Effector CD4-positive, alpha-beta T cell (primary cell): ENCODE measurements at places on chromosomes 12 and 14.

GRCh38 chr14:51205486-51205885 is 34.6 kb upstream of the TMX1 start:
- DNase-seq, result no peak

- no peak for DNase-seq
These were observed 22.4 kb downstream of the PROX2 start for GRCh38 chr14:74853581-74853980.

- DNase-seq, result no peak
These were observed 501.6 kb downstream of the SLC6A15 start for GRCh38 chr12:84411031-84411430.

GRCh38 chr12:92133795-92134637 is 11.6 kb downstream of the BTG1 start:
- DNase-seq, result no peak

- no peak for DNase-seq
These were observed 5.8 kb downstream of the GPR68 start for GRCh38 chr14:91238661-91239060.

DNA sequence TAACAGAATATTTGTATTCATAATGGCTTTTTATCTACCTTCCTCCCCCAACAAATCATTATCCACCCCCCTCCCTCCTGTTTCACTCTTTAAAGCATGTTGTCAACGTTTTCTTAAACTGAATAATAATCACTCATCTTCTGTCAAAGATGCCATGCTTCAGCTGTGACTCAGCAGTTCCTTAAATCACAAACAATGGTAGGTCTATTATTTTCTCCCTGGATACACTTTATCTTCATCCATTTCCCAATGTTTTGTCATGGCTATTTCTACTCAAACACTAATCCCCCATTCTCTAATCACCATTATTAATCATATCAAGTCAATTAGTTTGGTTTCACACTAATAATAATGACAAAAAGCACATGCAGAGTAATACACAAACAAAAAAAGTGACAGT is 6.5 kb downstream of the CLEC12B start:
- no peak for DNase-seq

- DNase-seq, result no peak
These were observed 251.7 kb downstream of the TMEM132C start for GRCh38 chr12:128518644-128519043.
